ENCODE measurements at places on chromosomes 11 and 22.

DNA sequence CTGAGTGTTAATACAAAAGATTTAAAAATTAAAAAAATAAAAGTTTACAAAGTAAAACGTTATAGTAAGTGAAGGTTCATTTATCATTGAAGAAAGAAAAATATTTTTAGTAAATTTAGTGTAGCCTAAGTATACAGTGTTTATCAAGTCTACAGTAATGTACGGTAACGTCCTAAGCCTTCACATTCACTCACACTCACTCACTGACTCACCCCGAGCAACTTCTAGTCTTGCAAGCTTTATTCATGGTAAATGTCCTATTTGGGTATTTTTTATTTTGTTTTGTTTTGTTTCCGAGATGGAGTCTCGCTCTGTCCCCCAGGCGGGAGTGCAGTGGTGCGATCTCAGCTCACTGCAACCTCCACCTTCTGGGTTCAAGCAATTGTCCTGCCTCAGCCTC is 8.8 kb downstream of the CASTOR1 start:
- no peak for DNase-seq

DNA sequence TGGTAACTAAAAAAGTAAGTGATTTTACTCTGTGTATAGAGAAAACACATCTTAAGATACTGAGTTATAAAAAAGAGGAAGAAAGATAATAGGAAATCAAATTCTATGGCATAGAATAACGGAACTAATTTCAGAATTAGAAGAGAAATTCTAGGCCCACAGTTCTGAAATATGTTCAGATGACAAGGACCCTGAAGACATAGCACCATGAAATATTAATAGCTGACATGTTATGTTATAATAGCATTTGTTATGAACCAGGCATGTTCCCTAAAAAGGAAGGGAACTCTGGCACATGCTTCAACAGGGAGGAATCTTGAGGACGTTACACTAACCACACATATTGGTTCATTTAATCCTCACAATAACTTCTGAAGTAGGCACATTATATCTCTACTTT is 32.7 kb downstream of the PRDM10 start:
- DNase-seq = no peak

- no peak for DNase-seq
Observed at GRCh38 chr11:46390331-46391171, 1.0 kb downstream of the CHRM4 start.

- DNase-seq = no peak
Observed at GRCh38 chr22:30832407-30832987, 136.1 kb downstream of the MORC2 start.

DNA sequence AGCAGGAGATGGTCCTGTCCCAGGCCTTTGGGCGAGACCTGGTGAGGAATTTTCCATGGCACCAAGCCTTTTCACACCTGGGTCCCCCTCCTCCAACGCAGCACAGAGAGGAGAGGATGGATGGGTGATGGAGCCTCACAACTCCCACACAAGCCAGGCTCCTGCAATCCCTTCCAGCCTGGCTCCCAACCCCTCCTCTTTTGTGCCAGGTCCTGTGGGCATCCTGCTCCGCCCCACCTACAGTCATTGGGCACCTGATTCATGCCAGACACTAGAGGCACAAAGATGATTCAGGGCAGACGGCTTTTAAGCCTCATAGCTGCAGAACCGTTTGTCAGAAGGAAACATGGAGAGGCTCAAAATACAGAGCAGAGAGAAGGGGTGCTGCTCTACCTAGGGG is 16.1 kb upstream of the MYRF start:
- DNase-seq = no peak

DNA sequence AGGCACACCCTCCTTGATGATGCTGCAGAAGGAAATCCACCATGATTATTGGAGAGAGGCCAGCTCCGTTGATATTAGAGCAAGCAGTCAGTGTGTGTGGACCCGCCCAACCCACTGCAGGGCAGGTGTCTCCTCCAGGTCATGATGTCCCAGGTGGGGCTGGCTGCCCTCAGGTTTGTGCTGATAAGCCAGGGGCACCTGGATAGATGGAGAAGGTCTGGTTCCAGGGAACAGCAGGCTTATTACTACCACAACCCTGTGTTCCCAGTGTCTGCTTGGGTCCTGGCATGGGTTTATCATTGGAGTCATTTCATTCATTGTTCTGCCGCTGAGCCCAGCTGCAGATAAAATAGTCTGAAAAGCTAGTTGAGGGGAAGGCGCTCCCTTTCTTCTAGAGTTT is 181.1 kb upstream of the NECTIN1 start:
- no peak for DNase-seq

DNA sequence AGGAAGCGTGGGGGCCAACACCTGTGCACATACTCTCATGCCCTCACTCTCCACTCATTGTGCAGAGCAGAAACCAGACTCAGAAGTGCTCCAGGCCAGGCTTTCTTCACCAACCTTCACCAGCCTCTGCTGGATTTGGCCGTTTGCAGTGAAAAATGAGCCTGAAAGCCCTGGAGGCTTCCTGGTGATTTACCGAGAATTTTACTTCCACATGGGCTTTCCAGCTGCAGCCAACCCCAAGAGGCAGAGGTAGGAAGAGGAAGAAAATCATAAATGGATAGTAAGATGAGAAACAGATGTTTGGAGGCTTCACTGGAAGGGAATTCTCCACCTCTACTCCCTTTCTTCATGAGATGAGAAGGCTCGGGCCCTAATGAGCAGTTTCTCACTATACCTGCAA is 155.4 kb downstream of the ETS1 start:
- DNase-seq = no peak

GRCh38 chr11:132347156-132348090 is 977.0 kb downstream of the NTM start:
- no peak for DNase-seq

GRCh38 chr22:19036523-19037273 is 85.5 kb downstream of the DGCR2 start:
- no peak for DNase-seq

- DNase-seq = no peak
Observed at GRCh38 chr22:41933411-41934177, 7.0 kb upstream of the TNFRSF13C start.

- DNase-seq = no peak
Observed at GRCh38 chr22:20885017-20885556, 26.3 kb downstream of the SNAP29 start.

- DNase-seq = no peak
Observed at GRCh38 chr22:50507421-50507990, at the start of gene LMF2. Gene LMF2 (minus strand): TSS chr22:50507702. CDS start chr22:50507675, 27 bp downstream.

- no peak for DNase-seq
Observed at GRCh38 chr22:19526076-19526701, 2.0 kb upstream of the CLDN5 start.

All from renal cortex interstitium (tissue), 15 donors.